GM13976 (cell line): ENCODE measurements at places on chromosomes 2 and 18.

- DNase-seq: no peak
These were observed 19.3 kb downstream of the FBLN7 start for GRCh38 chr2:112157472-112157871.

- DNase-seq: peak; percentile 45
These were observed 124.6 kb upstream of the CD302 start for GRCh38 chr2:159922563-159922962.

DNA sequence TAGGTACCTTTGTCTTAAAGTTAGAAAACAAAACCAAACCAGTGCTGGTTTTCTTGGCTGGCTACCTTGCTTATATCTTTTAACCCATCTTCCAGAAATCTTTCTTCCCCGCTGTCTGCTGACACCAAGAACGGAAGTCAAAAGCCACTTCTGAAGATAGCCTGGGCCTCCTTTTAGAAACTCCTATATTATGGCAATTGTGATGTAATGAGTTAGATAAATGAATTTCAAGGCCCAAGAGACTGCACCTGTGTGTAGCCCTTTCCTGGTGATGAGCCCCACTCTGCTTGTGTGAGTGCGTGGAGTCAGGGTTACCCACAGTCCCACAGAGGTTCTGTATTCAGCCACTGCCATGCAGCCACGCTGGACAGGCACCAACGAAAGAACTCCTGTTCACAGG lies 60.7 kb downstream of the ARMC9 start:
- DNase-seq: no peak

DNA sequence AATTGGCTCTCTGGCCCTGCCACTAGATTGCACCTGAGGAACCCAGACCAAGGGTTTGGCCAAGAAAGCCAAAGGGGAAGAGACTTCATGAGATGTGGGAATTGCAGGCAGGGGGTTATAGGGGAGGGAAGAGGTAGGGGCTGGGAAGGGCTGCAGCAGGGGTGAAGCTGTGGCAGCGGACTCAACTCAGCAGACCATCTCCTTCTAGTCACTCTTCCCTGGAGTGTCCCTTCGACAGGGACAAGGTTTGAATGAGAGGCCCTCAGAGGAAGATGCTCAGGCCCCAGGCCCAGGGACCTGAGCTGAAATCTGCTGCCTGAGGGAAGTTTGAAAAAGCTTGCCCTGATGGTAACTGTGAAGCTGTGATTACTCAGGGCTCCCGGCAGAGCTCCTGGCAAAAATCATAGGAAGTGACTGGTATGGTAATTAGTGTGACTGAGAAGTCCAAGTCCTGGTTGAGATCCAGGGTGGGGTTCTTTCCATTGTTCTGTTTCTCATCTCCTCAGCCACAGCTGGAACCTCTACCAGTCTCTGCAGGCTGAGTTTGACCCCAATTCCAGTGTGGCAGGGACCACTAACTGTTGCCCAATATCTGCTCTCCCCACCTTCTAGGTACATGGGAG lies 300.9 kb downstream of the CYP26B1 start:
- DNase-seq: no peak

DNA sequence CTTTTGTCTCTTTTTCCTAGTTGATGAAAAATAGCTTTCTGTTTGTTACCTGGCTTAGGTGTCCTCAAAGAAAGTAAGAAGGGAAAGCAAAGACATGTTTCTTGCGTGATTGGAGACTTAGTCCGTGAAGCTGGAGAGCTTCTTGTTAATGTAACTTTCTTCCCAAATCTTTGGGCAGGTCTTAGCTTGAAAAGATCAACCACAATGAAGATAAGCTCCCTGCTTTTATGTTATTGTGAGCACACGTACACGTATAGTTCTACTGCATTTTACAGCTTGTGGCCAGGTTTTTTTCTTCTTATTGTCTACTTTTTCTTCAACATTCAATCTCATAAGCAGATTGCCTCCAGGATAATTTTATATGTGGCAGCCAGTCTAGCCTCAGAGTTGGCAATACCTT lies 99.8 kb downstream of the DIS3L2 start:
- no peak for DNase-seq

DNA sequence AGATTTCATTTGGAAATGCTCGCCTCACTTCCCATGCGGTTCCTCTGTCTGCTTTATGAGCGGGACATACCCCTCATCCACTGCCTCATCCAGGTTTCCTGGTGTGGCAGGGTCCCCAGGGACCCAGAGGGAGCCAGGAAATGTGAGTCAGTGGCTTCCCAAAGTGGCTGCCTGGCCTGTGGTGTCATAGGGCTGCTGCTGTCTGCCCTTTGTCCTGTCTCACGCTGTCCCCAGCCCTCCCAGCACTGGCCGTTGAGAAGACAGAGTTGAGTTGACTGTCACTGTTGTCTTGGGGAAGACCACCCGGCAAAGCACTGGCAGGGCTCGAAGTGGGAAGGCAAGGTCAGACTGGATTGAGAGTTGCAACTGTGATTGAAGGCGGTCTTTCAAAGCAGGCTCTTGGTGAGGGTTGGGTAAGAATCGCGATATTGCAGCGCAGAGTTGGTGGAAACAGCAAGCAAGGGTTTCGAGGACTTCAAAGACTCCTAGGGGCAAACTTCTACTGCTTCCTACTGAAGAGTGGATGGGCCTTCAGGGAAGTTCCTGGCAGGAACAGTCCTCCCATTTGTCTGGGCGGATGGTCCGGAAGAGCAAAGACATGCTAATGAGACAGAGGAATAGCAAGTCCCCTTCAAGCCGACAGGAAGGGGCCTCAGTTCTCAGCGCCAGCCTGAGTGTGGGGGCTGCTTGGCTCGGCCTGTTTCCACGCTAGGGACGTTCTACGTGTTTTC lies 33.9 kb downstream of the RAB31 start:
- DNase-seq: no peak

- DNase-seq: no peak
These were observed 148.3 kb downstream of the RHBDD1 start for GRCh38 chr2:226983895-226984749.

- peak; percentile 61 for DNase-seq
These were observed 50.8 kb downstream of the WIPF1 start for GRCh38 chr2:174546519-174547506.

- DNase-seq: no peak
These were observed 42.6 kb upstream of the CD302 start for GRCh38 chr2:159840616-159841015.

- DNase-seq: no peak
These were observed 32.0 kb upstream of the TMEM18 start for GRCh38 chr2:709138-709765.

DNA sequence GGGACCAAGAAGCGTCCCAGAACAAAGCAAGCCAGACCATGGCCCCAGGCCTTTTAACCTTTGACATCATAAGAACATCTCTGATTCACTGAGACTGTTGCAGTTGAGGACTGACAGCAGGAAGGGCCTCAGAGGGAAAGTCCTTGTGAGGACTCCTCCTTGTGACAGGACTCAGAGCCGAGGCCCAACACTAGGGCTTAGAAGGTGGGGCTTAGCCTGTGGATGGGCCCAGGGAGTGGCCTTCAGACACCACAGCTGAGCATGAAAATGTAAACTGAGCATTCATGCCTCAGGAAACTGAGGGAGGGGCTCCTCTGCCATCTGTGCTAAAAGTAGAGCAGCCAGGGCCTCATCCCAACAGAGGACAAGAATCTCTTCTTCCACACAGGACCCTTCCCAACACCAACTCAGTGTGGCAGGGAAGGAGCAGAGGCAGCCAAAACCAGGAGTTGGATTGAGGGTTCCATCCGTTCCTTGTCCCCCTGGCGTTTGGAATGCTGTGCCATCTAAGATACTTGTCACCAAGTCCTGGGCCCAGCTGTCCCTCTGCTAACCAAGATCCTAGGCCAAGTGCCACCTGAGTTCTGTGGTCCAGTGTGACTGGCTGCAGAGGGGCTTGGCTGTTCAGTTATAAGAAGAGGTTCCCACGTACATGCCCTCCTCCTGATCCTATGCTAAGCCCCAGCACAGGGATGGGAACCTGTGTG lies 37.5 kb upstream of the CAB39 start:
- no peak for DNase-seq

DNA sequence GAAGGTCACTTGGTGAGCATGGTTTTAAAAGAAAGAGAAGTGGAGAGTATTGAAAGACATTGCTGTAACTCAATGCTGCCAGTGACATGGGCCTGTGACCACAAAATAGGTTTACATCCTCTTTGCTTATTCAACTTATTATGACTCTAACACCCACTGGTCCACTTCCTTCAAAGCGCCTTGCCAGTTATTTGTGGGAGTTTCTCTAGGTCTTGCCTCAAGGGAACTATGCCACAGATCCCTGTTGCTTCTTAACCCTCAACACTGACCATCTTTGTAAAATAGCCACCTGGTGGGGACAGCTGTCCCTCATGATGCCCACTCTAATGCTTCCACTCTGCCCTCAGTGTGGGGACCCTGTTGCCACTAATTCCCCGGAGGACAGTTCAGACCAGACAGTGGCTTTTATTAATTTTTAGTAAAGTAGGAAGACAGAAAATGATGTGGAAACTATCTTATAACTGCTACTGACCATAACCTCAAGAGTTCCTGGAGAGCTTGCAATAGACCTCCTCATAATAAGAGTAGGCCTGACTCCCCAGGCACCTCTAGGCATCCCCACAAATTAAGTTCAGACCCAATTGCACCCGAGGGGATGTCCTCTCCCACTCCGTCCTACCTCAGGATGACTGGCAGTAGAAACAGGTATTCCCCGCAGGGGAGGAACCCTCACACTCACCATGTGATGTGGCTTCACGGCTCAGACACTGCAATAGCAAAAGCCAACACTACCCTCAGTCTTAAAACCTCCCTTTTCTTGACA lies 31.3 kb upstream of the SLC25A52 start:
- DNase-seq: peak; percentile 73

- DNase-seq: no peak
These were observed 13.3 kb downstream of the DNMT3A start for GRCh38 chr2:25328152-25329085.

GRCh38 chr2:149572102-149572953 lies 15.2 kb downstream of the MMADHC start:
- DNase-seq: no peak

GRCh38 chr2:199975273-199975895 lies 20.0 kb downstream of the MAIP1 start:
- no peak for DNase-seq

- no peak for DNase-seq
These were observed 422.5 kb downstream of the DPP10 start for GRCh38 chr2:114864901-114865300.

GRCh38 chr18:62554061-62554815 lies 31.4 kb downstream of the ZCCHC2 start:
- no peak for DNase-seq

DNA sequence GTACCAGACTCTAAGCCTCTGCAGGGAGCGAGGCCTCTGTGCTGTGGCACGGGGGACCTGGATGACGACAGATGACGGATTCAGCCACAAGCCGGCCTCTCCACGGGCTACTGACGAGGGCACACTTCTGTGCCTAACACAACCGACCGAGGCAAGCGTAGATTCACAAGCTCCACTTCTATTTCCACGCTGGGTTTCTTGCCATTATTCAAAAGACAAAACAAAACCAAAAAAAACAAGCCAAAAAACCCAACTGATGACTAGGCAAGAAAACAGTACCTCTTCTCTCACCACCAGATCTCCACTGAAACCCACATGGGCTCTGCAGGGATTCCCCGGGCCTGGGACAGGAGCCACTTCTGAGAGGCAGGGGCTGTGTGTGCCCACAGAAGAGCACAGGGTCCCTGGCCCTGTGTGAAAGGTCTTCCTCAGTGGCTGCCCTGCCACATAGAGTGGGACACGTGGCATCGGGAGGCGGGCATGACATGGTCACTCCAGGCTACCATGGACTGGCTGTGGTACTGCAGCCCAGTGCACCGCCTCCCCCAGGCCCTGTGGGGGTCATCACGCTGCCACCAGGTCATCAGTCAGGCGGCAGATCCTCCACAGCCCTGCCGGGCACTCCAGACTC lies 254.7 kb downstream of the HDAC4 start:
- peak; percentile 59 for DNase-seq

- no peak for DNase-seq
These were observed 278.3 kb downstream of the PTGR3 start for GRCh38 chr18:74930616-74931015.

GRCh38 chr2:68386365-68386764 lies 21.3 kb downstream of the PLEK start:
- DNase-seq: no peak

GRCh38 chr2:127072970-127073369 lies 34.0 kb downstream of the BIN1 start:
- DNase-seq: no peak

- DNase-seq: no peak
These were observed 361.2 kb upstream of the SOX11 start for GRCh38 chr2:5330961-5331360.

DNA sequence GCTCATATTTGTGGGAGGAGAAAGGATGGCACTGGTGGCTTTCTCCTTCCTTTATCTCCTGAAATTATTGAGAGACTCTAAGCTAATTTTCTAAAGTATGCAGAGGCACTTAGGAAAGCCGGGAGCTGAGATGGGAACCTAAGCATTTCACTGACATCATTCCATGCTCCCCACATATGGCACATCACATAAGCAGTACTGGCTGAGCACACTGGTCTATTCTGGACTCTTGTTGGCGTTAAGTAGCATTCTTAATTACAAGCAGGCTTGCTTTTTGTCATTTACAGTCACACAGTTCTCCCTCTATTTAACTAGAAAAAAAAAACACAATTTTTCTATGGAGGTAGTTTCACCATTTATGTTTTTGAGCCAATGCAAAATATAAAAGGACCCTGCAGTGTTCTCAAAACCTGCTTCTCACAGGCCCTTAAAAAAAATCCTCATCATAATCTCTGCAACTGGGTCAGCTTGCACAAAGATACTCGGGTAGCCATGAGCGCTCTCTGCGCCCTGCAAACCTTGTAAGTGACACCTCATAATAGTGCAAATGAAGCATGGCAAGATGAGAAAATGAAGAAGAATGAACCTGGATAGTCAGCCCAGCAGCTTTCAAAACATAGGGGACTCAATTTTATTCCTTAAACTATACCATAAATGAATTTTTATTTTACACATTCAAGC lies 688.6 kb downstream of the NRXN1 start:
- DNase-seq: no peak

GRCh38 chr2:137525132-137525531 lies 439.1 kb upstream of the HNMT start:
- no peak for DNase-seq

- no peak for DNase-seq
These were observed 10.9 kb upstream of the NT5C1B start for GRCh38 chr2:18600255-18600613.

DNA sequence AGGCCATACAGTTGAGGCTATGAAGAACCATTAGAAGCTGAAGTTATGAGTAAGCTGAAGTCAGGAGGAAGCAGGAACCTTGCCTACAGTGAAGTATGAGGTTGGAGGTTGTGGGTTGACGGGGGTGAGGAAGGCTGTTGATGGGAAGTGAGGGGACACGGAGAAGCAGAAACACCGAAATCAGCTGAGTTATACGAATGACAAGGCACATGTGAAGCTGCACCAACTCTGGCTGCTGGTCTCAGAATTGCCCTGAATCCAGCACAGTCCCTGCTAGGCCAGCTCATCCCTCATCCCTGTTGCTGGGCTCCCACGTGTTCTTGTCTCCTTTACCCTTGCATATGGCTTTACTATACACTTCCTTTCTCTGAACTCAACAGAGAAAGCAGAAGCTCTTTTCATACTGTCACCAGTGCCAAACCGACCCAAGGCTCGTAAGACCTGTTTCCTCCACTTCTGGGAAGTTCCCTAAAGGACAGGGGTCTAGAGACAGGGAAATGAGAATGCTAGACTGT lies 9.2 kb upstream of the TMEM247 start:
- DNase-seq: no peak

- no peak for DNase-seq
These were observed 16.5 kb upstream of the FIGN start for GRCh38 chr2:163752267-163752666.
